ENCODE measurements at places on chromosomes 1 and 21. TPM values are rescaled to one million over a fixed set of nuclear protein-coding genes. Genes with fewer than 3 reads are reported as not detected.

Gene OR2L3
- total RNA-seq = not detected

Gene UBL4B
- 0.24 TPM for total RNA-seq

Gene SLAMF7
- total RNA-seq = 1.7 TPM

DNA sequence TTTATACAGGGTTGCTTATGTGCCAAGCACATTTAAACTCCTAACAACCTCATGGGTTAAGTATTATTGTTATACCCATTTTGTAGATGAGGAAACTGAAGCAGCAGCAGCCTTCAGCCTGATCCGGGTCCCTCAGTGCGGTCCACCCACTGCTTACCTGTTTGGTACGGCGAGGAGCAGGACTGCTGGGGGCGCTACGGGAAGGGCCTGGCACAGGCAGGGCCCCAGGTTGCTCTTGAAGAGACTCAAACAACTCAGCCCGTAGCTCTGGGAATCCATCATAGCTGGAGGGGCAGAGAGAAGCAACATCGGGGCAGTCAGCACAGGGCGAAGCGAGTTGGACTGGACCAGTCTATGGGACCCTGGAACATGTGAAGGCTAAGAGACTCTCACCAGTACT is 9.2 kb downstream of the DENND4B start:
- DNase-seq = no peak
- no peaks in the 10 kb centered on the region for H3K4me1 ChIP-seq
- H3K27ac ChIP-seq = no peak overlapping the region
- H3K27me3 ChIP-seq = no peaks in the 10 kb centered on the region
- H3K36me3 ChIP-seq = no peaks in the 10 kb centered on the region
